ENCODE measurements at places on chromosomes 13 and 19.

GRCh38 chr19:29667387-29667783 is 2.1 kb downstream of the PLEKHF1 start:
- no peak for DNase-seq

GRCh38 chr13:48222358-48223301 is 10.4 kb upstream of the ITM2B start:
- DNase-seq, result no peak

DNA sequence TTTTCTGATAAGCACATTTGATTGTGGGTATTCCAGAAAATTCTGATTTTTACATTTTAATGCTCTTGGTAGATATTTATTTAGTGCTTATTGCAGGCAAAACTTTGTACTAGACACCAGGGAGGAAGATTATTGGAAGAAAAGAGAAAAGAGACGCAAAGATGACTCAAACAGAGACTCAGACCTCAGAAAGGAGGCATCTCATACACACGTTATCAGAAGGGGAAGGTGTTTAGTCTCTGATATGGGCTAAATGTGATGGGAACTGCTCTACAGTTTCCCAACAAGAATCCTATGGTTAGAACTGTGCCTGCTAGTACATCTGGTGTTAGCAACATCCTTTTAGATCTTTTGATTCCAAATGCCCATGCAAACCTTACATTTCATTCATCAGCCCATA is 245.6 kb downstream of the KLF5 start:
- no peak for DNase-seq

GRCh38 chr19:6059988-6060599 is 50.2 kb downstream of the RFX2 start:
- DNase-seq, result no peak

DNA sequence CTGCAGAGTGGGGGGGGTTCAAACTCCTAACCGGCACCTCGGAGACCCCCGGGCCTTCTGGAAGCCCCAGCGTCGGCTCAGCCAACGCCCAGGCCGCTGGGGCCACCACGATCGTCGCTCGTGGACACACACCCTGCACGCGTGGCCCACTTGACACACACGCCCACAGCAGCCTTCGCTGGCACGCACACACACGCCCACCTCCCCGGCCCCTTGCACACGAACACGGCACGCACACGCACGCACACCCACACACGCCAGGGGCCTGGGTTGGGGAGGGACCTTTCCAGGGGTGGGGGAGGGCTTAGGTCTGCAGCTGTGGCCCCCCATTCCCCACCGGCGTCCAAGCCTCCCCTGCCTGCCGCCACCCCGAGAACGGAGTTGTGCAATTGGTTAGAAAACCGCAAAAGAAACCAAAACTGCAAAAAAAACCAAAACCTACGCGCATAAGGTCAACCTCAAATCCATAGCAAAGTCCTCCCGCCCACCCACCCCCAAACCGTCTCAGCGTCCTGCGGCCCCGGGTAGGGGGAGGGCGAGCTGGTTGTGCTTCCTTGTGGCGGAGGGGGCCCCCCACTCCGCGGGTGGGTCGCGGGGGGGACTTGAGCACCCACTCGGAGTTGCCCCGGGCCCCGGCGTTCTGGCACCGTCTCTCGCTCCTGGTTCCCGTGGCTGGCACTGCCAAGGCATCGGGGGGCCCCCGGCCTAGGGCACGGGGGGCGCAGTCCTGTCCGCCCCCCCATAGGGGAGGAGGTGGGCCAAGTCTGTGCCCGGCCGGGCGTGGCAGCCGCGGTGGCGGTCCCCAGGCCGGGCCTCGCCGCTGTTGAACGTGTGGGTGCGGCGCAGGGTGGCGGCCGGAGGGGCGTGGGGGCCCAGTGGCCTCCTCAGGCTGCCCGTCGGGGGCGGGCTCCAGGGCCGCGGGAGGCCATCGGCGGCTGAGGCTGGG is 3.3 kb upstream of the LRG1 start:
- no peak for DNase-seq

GRCh38 chr19:39412867-39413271 is 400 bp downstream of the PLEKHG2 start:
- no peak for DNase-seq

GRCh38 chr13:49610176-49610575 is 18.1 kb upstream of the ARL11 start:
- no peak for DNase-seq

DNA sequence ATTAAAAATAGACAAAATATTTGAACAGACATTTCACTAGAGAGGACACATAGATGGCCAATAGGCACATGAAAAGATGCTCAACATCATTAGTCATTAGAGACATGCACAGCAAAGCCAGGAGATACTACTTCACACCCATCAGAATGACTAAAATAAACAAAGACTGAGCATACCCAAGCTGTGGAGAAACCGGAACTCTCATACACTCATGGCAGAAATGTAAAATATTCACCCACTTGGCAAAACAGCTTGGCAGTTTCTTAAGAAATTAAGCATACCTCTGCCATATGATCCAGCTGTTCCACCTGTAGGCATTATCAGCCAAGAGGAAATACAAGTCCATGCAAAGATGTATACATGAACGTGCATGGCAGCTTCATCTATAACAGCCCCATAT is 213.4 kb downstream of the TSHZ3 start:
- DNase-seq, result no peak

GRCh38 chr13:43787997-43788396 is 1.2 kb upstream of the ENOX1 start:
- no peak for DNase-seq

- no peak for DNase-seq
These were observed 1289.4 kb downstream of the PCDH9 start for GRCh38 chr13:65940720-65941119.

GRCh38 chr13:111037927-111038326 is 77.2 kb upstream of the ARHGEF7 start:
- DNase-seq, result no peak

DNA sequence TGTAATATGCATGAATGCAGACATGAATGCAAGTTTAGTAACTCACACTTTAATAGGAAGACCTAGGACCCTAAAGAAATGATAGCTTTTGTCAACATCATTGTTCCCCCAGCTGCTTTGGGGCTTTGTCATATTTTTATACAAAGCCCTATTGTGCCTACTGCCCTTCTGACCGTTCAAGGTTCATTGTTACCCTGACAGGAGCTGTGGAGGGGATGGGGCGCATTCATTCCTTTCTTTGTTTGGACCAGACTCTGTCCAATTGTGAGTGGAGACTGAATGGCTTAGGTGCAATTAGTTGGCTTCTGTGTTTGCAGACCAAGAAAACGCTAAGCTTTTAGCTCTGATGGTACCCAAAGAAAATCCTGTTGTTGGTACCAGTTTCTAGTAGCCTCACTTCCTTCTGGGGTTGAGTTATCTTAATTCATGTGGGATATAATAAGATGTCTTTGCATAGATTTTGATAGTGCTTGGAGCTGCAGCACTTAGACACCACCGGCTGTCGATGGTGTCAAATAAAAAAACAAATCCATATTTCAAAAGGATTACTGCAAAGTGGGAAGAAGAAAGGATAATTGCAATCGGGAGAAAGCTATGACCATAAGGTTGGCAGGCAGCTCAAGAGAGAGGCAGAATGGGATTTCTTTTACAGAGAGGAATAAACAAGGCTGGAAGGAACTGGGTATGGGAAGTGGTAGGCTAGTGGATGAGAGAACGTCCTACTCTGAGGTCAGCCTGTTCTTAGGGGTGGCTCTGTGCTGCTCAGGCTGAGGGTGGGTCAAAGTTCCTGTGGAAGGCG is 133.9 kb upstream of the TMTC4 start:
- DNase-seq, result no peak

- no peak for DNase-seq
These were observed 188.5 kb upstream of the ARGLU1 start for GRCh38 chr13:106756446-106756845.

DNA sequence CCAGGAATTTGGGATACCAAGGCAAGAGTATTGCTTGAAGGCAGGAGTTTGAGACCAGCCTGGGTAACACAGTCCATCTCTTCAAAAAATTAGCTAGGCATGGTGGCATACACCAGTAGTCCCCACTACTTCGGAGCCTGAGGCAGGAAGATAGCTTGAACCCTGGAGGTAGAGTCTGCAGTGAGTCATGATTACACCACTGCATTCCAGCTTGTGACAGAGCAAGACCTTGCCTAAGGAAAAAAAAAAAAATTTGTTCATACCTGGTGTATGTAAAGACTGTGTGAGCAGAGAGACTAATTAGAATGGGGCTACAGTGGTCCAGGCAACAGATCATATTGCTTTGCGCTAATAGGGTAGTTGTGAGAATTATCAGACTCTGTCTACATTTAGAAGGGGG is 778.3 kb upstream of the PCDH20 start:
- DNase-seq, result no peak

- no peak for DNase-seq
These were observed 11.4 kb downstream of the SBNO2 start for GRCh38 chr19:1162404-1163282.

DNA sequence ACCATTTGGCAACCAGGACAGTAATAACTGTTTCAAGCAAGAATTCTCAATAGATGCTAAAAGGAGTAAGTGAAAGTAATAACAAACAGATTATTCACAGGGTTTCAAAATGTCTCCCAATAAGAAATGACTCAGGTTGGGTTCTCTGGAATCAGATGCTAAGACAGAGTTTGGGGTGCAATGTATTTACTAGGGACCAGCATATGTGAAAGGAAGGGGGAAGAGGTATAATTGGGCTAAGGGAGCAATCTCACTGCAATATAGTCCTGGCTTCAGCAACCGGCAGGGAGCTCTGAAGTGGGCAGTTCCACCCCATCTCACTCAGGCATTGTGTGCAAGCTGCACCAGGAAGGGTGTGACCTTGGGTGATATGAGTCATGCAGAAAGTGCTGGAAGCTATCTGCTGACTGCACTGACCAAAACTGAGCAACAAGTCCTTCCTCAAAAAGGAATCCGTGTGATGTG is 23.4 kb downstream of the ZDHHC20 start:
- DNase-seq, result peak; percentile 31

DNA sequence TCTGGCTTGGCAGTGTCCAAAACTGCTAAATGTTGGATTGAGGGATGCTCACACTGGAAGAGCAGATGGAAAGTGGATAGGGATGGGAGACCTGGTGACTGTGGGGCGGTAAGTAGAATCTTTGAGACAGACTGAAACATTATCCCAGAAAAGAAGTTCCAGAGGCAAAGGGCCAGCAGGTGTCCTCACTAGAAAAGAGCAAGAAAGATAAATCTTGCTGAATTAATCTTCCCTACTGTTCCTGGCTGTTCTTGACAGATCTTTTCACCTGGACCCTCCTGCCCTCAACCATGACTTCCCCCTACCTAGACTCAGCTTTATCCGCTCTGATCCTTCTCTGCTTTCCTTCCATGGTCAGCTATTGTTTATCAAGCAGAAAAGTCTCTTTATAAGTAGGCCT is 35.0 kb upstream of the FRY start:
- no peak for DNase-seq

DNA sequence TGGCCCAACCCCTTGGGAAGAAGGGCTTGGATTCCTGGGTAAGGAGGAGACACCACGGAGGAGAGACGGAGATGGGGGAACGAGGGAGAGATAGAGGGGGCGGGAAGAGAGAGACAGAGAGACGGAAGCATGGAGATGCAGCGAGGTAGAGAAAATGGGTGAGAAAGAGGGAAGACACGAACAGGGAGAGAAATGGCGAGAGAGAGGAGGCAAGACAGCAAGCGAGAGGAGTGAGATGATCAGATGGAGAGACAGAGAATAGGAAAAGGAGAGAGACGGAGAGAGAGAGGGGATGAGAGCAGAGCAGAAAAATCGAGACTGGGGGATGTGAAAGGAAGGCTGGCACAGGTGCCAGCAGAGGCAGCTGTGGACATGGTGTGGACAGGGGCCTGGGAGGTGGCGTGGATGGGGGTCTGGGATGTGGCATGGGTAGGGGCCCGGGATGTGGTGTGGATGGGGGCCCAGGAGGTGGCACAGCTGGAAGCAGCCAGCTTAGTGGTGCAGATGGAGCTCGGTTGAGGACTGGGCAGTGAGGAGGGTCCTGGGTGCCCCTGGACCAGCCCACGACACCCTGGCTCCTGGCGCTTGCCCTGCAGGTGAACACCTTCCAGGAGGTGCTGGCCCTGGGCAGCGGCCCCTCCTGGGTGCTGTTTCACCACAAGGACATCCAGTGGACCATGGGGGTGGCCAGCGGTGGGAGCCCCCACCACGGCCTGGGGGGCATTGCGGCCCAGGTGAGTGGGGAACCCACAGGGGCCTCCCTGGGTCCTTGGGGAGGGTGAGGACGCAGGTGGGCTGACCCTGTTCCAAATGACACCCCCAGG is 33.9 kb downstream of the HPN start:
- DNase-seq, result no peak

DNA sequence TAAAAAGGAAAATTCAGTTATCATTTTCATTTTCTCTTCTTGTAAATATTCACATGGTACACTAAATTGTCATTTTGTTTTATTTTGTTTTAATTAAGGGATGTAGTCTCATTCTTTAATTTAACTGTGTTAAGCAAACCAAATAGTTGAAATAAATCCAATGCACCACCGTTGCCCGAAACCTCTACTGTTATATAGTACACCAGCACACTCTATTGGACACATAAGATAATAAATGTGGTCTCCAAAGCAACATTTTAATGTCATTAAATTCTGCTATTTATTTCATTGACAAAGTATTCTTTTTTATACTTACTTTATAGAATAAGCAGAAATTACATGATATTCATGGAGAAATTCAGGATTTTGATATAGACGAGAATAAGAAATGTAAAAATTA is 156.4 kb upstream of the FREM2 start:
- no peak for DNase-seq

DNA sequence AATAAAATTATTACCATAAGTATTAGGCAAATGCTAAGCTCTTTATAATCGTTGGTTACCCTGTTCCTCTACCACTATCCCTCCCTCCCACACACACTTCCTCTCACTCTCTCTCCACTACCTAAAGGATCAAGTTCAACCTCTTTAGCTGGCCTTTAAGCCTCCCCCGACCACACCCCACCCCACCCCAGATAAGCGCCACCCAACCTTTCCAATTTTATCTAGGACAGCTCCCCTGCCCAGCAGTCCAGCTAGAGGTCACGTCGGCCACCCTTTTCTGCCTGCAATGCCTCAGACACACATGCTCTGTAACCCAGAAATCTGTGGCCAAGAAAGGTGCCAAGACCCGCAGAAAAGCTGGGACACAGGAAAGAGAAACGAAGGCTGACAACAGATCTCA is 1.1 kb downstream of the LYPD4 start:
- DNase-seq, result no peak

DNA sequence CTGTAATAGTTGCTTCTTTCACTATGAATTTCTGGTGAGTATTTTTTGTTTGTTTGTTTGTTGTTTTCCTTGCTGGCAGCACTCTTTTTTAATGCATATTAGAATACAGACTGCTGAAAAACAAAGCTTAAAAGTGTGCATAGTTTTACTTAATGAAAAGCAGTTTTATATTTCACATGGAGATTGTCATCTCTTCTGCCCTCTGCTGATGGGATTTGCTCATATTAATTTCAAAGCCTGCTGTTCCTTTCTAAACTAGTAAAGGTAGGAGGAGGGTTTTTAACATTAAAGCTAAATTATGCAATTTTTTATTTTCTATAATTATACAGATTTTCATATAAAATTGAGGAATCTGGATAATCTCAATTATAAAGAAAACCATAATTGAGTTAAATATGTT is 692.6 kb upstream of the SLITRK1 start:
- DNase-seq, result peak; percentile 4

Data from AG04449 (cell line).